ENCODE measurements at places on chromosomes 3 and 15.
A peak's percentile ranks its signal among the peaks of the same experiment; 100 is the strongest.

GRCh38 chr15:89444241-89445225, 51.9 kb downstream of the RHCG start:
- DNase-seq, result no peak

DNA sequence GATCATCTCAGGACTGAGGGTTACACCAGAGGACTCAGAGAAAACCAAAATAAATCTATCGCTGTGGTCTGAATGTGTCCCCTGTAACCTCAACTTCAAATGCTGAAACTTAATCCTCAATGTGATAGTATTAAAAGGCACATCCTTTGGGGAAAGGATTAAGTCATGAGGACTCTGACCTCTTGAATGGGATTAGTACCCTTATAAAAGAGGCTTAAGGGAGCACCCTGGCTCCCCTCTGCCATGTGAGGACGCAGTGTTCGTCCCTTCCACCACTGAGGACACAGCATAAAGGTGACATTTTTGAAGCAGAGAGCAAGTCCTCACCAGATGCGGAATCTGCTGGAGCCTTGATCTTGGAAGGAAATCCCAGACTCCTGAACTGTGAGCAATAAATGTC, 39.5 kb downstream of the SRPRB start:
- DNase-seq, result no peak

- no peak for DNase-seq
These were observed 9.9 kb upstream of the RPL29 start for GRCh38 chr3:52005571-52005986.

GRCh38 chr3:128427872-128428822, 38.5 kb downstream of the DNAJB8 start:
- DNase-seq, result no peak

DNA sequence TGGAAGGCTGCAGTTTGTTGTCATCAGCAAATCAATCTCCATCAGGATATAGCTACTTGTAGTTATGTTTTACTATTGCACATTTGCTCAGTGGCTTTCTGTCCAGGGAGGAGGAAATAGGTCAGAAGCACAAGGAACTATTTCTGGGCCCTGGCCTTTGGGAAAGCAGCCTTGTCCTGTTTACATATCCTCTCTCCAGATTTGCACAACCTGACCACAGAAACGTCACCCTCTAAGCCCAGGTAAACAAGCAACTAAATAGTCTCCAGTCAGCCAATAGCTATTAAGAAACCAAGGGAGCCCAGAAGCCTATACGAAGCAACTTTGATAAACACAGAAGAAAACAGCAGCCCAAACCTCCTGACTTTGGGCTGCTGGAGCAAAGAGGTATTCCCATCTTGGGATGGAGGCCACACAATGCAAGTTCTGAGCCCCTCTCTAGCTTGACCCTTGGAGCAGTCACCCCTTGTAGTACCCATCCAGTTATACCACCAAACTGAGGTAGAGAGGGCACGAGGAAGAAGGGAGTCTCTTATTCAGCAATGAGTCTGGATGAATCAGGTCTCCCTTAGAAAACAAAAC, 2.3 kb upstream of the FEM1B start:
- no peak for DNase-seq

- no peak for DNase-seq
These were observed 37.8 kb downstream of the CCNL1 start for GRCh38 chr3:157122116-157122515.

GRCh38 chr3:9675736-9676290, 26.5 kb downstream of the MTMR14 start:
- no peak for DNase-seq

- DNase-seq, result no peak
These were observed 509.3 kb downstream of the ROBO1 start for GRCh38 chr3:79258479-79258878.

DNA sequence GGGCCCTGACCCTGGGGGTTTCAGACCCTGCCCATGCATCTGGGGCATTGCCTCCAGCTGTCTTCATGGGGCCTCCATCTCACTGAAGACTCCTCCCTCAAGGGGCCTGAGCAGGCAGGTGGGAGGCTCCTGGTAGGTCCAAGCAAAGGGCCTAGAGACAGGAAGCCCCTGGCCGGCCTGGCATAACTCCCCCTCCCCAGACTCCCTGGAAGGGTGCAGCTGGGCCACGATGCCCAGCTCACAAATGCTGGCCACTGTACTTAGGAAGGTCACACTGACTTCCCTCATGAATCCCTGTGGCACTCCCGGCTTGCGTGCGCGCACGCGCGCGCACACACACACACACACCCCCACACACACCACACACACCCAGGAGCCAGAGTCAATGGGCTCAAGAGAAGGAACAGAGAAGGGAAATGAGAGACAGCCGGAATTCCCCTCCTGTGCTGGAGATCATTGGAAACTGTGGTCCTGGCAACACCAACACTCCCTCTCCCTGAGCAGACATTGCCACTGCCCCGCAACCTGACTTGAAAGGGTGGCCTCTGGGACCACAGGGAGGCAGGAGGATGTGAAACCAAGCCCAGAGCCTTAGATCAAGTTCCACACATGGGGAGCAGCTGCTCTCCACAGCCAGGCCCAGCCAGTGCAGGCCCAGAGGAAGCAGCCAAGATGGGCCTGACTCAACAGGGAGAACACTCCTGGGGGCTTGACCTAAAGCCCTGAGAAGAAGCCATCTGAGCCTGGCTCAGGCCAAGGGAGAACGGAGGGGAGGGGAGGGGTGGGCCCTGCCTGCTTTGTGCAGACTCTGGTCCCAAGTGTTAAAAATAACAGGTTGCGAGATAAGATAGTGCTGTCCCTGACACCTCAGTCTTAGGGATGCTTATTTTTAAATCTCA, 69.7 kb downstream of the SCN5A start:
- DNase-seq, result peak; percentile 7

- no peak for DNase-seq
These were observed 67.1 kb upstream of the UBE2E2 start for GRCh38 chr3:23136054-23136453.

DNA sequence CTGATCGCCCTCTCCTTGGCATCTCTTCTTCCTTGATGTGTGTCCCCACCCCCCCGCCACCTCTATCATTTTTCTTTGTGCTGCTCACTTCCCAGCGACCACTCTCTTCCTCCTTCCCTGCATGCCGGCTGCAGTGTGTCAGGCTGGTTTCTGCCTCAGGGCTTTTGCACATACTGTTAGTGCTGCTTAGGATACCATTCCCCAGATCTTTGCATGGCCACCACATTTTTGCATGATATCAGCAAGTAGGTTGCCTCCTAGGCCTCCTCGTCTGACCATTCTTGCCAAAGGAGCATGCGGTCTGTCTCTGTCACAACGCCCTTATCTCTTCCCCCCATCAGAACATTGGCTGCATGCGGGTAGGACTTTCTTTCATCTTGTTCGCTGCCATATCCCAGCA, 12.5 kb downstream of the FBLN2 start:
- DNase-seq, result no peak

- no peak for DNase-seq
These were observed 215.9 kb upstream of the TPRG1 start for GRCh38 chr3:188955919-188956318.

GRCh38 chr3:46416125-46416810, 9.2 kb downstream of the CCRL2 start:
- no peak for DNase-seq

DNA sequence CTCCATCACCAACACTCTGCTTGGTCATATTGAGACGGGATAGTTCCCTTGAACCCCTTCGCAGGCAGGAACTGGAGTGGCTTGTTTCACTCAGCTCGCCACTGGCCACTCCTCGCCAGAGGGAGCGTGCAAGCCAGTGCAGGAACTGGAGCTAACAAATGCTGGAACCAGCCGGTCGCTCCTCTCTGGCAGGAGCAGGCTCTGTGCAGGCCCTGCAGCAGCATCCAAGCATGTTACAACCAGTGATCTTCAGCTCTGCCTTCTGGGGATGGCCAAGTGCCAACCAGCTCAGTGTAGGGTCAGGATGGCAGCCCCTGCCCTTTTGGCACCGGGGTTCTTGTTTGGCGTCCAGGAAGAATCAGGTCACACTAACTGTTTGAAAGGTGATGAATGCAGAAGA, 329.0 kb upstream of the AZI2 start:
- no peak for DNase-seq

DNA sequence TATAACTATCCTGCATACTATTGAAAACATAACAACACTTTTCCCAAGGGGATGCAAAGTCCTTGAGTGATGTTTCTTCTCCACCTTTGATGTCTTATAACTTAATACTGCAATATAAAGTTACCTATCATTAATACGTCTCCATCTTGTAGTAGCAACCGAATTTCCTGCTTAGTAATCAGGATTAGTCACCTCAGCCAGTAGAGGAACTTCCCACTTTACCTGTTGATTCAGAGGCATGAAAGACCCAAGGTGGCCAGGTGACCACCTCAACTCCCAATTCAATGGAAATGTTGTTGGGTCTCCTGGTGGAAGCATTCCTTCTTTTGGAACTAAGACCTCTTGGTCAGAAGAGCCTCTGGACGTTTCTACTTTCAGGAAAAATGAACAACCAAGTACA, 3.5 kb upstream of the TMCC1 start:
- DNase-seq, result no peak

- DNase-seq, result no peak
These were observed 184.7 kb downstream of the RAB11A start for GRCh38 chr15:66053991-66054390.

DNA sequence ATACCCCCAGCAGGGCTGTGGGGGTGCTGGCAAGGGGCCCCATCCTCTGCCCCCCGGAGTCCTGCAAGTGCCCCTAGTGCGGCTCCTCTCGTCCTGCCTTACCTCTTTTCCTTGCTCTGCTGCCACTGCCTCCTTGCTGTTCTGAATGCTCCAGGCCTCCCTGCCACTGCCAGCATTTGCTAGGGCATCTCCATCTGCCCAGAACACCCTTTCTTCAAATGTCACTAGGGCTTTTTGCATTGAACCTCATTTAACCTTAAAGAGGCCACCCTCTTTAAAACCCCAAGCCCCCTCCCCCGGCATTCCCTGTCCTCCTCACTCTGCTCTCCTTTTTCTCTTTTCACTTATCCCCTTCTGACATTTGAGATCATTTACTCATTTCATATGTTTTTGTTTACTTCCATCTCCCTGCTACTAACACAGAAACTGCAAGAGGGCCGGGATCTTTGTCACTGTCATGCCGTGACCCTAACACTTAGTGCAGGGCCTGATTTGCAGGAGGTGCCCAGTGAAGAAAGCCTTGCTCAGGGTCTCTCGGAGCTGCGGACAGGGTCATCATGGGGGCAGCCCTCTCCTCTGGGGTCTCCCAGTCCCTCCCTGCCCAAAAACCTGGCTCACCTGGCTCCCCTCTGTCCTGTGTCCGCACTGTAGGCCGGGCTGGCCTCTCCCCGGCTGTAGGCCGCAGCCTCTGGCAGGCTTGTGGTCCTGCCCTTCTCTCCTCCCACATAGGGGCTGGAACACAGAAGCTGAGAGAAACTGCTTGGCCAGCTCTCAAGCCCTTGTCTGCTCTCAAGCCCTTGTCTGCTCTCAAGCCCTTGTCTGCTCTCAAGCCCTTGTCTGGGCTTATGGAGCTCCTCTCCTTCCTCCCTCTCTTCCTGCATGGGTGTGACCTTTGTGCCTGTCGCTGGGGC, at the start of gene ACOX2:
ACOX2 (minus strand) TSS at position 690 of the 911 bp plus-strand sequence. CDS start 2,084 bp downstream, outside the sequence.
- no peak for DNase-seq

DNA sequence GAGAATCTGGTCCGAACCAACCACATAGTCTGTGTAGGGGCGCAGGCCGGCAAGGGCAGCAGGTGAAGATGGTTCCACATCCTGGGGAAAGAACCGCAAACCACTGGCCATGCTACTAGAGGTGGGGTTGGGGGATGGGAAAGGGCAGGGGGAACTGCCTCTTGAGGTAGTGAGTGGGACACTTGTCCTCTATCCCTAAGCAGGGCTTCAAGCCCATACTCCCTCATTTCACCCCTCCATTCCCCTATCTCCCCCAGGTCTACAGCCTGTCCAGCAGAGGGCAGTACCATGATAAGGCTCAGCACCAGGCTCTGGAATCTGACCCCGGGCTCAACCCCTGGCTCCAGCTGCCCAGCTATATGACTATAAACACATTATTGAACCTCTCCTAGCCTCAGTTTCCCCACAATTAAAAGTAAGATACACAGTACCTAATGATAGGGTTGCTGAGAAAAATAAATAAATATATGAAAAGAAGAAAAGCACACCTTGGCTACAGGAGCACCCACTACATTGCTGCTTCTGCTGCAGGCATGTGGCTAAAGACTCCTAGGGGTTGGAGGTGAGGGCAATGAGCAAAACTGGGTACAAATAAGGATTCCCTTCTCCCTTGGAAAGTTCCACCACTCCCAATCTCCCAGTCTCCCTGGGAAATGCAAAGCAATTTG, 6.3 kb downstream of the GORASP1 start:
- peak; percentile 65 for DNase-seq

GRCh38 chr15:39124155-39124552, 456.7 kb upstream of the THBS1 start:
- no peak for DNase-seq

- no peak for DNase-seq
These were observed 406.2 kb downstream of the MFSD1 start for GRCh38 chr3:159208050-159208449.

DNA sequence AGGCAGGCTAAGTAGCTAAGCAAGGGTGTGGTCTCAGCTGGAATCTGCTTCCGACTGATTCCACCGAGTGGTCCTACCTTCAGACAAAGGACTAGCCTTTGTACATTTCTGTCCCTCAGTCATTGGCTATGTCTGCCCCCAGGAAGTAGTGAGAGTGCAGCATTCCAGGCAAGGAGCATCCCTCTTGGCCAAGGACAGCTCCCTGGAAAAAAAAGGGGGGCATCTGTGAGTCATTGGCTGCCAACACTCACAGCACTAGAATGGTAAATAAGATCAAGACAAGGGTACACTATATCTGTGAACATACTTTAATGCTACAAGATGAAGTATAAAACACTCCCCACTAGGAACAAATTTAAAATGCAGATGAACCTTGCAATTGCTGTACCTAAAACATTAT, 66.8 kb downstream of the STAC start:
- DNase-seq, result no peak

DNA sequence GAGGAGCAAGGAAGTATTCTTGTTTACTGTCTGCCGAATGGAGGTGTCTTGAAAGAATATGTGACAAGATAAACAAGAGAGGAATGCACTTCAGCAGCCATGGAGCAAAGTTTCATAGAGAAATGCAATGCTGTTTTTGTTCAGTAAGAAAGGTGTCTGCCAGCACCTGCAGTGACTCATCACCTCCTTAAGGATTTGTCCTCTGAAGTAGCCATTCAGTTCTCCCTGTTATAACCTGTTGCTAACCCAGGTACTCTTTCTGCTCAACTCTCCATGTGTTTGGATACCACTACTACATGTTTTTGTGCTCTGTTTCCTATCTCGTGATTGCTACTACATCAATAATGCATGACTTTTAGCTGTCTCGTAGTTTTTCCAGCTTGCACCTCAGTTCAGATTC, 328.9 kb downstream of the CHL1 start:
- DNase-seq, result no peak

DNA sequence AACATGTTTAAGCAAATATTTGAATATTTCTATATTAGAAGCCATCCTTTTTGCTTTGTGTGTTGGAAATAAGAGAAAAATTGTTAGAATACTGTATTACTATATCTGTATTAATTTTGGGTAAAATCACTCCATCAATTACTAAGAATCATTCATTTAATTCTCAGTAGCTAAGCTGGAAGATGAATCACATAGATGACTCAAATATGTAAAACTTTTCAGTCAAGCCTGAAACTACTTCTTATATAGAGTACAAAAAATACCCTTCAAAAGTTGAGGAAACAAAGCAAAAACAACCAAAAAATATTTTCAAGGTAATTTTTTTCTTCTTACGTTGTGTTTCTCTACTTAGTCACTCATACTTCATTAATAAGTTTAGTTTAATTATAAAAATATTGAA, 205.7 kb upstream of the ROBO1 start:
- no peak for DNase-seq

- DNase-seq, result no peak
These were observed 57.0 kb upstream of the NR2F2 start for GRCh38 chr15:96273317-96274086.
